Fibroblast of skin of right biceps (primary cell): ENCODE measurements at places on chromosomes 4 and X.

DNA sequence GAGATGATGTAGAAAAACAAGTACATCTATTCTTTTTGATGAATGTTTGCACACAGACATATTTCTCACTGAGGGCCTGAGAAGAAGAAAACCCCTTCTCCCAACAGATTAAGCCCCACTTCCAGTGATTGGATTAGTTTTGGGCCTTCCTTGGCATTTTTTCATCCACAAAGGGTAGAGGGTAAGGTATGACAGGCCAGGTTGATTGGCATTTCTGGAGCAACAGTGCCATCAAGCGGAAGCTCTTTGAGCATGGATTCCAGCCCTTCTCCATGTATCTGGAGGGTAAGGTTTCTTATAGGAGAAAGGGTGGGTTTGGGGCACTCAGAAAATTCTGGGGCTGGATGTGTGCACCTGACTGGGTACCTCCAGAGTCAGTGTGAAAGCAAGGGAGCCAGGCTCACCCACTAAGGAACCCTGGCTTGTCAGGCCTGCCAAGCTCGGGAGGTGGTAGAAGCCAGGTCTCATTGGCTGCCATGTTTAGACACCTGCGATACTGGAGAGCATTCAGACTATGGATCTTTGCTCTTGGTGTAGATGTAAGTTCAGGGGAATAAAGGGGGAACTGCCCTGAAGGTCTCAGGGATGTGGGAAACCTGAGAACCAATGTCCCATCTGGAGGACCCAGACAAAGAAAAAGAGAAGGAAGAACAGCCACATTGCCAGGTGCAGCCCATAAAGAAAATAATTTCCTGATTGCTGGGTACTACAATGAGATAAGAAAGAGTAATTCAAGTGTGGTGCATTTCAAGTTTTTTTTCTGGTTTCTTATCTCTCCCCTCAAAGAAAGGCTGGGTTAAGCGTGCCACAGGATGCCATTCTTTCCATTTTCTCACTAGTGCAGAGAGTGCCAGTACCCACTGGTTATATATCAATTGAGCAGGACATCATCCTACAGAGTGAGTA lies 222.3 kb upstream of the AGTR2 start:
- DNase-seq, result no peak

DNA sequence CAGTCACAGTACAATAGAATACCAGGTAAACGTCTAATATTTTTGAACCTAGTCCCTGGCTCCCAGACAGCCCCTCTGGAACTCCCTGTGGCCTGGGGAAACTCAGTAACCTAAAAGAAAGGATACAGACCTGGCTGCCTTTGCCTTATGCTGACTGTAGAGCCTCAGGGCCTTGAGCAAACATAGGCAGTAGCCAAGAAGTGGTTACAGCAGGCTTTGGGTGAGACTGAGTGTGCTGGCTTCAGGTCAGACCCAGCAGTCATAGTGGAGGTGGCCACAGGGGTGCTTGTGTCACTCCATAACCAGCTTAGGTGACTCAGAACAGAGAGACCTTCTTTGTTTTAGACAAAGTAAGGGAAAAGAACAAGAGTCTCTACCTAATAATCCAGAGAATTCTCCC lies 141.8 kb upstream of the PRDX4 start:
- DNase-seq, result no peak

GRCh38 chr4:47668810-47669408 lies 169.0 kb downstream of the CORIN start:
- peak; percentile 59 for DNase-seq

DNA sequence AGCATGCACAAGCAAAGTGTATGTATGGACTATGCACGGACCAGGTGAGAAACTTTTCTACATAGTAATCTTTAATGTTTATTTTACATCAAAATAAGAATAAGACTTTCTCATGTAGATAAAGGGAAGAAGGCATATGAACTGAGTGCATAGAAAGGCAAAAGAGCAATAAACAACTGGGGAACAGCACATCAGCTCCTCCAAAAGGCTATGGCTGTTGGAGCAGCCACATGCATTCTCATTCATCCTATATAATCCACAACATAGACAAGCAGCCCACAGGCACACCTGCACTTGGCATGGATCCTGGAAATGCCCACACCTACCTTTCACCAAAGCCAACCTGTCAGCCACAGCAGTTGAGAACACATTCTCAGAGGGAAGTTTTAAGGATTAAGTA lies 586.9 kb upstream of the INTU start:
- DNase-seq, result no peak

DNA sequence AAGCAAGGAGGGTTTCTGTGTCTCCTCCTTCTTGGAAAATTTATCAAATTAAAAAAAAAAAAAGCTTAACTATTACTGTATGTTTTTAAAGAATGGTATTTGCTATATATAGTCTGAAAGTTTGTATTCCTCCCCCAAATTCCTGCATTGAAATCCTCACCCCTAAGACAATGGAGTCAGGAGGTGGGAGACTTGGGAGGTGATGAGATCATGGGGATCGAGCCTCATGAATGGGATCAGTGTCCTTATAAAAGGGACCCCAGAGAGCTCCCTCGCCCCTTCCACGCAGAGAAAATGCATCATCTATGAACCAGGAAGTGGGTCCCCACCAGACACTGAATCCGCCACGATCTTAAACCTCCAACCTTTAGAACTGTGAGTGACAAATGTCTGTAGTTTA lies 50.1 kb downstream of the DHRSX start:
- no peak for DNase-seq

- DNase-seq, result no peak
These were observed 52.3 kb upstream of the TNIP3 start for GRCh38 chr4:121216461-121216860.
